RCC 7860 (cell line): ENCODE measurements at places on chromosomes 4 and X.
A peak's percentile ranks its signal among the peaks of the same experiment; 100 is the strongest.

GRCh38 chr4:12633053-12633651 is 851.0 kb downstream of the RAB28 start:
- peak; percentile 42 for DNase-seq

- no peak for DNase-seq
Measured at GRCh38 chr4:13547485-13548041, 3.3 kb upstream of the NKX3-2 start.

- no peak for DNase-seq
Measured at GRCh38 chrX:132025041-132025440, 1.9 kb downstream of the STK26 start.

DNA sequence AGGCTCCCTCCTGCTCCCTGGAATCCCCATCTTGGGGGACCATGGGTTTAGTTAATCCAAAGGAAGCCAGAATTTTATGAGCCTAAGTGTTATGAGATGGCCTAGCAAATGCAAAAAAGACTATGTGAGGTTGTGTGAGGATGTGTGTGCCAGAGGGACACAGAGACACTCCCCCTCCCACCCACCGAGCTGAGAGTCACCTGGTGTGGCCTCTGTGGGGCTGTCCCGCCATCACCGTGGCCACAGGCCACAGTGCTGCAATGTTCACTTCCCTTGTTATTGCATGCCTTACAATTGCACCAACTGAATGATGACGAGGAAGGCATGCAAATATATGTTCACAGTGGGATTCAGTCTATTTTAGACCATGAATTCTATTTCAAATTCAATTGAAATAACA is 601 bp upstream of the FGFBP2 start:
- DNase-seq = no peak

GRCh38 chrX:153507484-153508178 is 9.8 kb upstream of the ATP2B3 start:
- DNase-seq = peak; percentile 34

DNA sequence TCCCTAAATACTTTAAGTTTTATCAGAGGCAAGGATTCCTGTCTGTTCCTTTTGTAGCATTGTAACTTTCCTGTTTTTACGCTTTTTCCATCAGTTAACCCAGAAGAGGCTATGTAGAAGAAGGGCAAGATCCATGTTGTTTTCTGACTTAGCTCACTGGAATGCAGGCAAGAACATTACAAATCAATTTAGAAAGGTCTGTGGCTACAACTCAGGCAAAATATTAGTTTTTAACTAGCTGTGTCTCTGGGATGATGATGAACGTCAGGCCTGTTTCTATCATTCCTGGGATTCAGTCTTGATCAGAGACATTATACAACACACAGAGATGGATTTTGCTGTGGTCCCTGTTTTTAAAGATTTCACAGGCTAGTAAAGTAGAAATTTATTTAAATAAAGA is 813.0 kb upstream of the POU3F4 start:
- DNase-seq = no peak

GRCh38 chr4:8355864-8356565 is 84.5 kb downstream of the ACOX3 start:
- peak; percentile 16 for DNase-seq

GRCh38 chrX:118577041-118577440 is 81.4 kb downstream of the DOCK11 start:
- no peak for DNase-seq

DNA sequence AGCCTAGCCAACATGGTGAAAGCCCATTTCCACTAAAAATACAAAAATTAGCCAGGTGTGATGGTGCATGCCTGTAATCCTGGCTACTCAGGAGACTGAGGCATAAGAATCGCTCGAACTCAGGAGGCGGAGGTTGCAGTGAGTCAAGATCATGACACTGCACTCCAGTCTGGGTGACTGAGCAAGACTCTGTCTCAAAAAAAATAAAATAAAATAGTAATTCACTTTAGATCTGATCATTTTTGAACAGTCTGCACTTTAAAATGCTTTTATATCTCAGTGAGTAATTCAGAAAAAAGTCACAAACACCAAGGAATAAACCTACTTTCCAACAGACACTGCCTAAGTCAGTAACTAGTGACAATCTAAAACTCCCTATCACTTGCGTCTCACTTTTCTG is 25.6 kb upstream of the CORIN start:
- DNase-seq = no peak

GRCh38 chrX:47596256-47596655 is 14.0 kb downstream of the TIMP1 start:
- no peak for DNase-seq

DNA sequence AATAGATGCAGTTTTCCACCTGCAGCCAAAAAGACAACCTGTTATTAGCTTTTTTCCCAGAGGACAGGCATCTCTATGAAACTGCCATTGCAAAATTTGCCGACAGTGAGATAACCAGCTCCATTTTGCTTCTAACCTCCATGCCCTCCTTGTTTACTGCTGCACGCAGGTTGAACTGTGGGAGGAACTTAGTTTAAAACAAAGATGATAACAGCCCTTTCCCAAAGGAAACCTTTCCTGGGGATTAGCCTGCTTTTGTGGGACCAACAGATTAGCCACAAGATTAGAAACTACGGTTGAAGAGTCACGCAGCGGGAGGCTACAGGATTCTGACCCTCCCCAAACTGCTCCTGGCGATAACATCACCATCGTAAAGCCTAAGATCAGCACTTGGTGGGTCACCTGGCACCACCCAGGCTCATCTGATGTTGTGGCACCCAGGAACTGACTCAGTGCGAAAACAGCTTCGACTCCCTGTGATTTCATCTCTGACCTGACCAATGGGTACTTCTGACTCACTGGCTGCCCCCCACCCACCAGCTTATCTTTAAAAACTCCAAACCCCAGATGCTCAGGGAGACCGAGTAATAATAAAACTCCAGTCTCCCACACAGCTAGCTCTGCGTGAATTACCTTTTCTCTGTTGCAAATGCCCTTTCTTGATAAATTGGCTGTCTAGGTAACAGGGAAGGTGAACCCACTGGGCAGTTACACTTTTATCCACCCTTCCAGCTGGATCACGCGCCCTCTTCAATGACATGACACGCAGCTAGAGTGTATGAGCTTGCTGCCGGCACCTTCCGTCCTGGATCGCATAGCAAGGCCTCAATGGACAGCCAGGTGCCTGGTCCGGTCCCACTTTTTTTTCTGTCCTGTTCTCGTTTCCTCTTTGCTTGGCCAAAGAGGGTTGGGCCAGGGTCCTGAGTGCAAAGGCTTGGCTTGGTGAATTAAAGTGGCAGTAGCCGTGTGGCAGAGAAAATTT is 27.2 kb downstream of the NOP14 start:
- DNase-seq = peak; percentile 98

DNA sequence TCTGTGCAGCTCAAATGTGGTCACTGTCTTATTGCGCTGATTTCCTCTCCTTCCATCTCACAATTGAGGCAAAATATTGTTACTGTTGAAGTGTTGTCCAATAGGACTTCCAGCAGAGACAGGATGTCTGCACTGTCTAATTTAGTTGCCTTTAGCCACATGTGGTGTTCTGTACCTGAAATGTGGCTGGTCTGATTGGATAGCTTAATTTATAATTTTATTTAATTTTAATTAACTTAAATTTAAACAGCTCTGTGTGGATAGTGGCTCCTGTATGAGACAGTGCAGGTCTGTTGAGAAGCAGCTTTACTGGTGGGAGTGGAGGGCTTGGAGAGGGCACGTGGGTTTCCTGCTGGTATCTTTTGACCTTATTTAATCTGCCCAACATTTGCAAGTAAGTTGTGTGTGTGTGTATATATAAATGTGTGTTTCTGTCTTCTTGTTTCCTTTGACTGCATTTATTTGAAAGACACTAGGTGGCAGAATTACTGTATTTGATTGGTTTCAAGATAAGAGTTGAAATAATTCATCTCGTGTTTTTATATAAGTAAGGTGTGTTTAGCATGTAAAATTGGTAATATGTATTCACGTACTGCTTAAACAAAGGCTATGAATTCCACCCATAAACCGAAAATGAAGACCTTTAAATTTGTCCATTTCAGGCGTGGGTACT is 55.3 kb upstream of the MSANTD1 start:
- peak; percentile 14 for DNase-seq

- no peak for DNase-seq
Measured at GRCh38 chr4:185020293-185020808, 2.1 kb downstream of the HELT start.

GRCh38 chr4:7808752-7809151 is 130.9 kb downstream of the AFAP1 start:
- no peak for DNase-seq

GRCh38 chrX:17792826-17793225 is 55.5 kb downstream of the SCML1 start:
- no peak for DNase-seq

- DNase-seq = no peak
Measured at GRCh38 chr4:39446842-39447573, 11.7 kb downstream of the RPL9 start.

DNA sequence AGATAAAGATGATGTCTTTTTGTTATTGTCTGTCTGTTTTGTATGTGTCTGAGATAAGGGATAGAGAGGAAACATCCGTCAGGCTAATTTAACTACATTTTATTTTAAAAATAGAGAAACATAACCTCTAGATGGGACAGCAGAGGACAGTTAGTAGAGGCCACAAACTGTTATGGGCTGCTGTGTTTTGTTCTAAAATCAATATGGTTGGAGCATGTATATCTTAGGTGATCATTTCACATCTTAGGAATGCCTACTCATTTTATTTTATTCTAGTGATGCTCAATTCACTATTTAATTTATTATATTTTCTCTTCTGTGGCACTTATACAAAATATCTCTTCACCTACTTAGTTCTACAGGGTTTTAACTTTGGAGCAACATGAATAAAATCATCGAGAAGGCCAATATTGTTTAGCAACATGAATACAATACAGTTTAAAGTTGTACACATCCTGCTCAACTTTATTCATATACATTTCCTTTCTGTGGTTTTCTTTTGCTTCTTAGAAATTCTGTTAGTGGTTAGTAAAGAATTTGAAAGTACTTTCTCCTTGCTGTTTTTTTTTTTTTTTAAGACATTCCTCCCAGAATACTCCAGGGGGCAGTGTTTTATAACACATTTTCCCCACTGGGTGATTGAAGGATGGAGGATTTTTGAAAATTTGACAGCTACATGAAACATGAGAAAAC is 392.9 kb downstream of the UNC5C start:
- peak; percentile 20 for DNase-seq

GRCh38 chr4:181307824-181308223 is 935.4 kb upstream of the TENM3 start:
- no peak for DNase-seq

DNA sequence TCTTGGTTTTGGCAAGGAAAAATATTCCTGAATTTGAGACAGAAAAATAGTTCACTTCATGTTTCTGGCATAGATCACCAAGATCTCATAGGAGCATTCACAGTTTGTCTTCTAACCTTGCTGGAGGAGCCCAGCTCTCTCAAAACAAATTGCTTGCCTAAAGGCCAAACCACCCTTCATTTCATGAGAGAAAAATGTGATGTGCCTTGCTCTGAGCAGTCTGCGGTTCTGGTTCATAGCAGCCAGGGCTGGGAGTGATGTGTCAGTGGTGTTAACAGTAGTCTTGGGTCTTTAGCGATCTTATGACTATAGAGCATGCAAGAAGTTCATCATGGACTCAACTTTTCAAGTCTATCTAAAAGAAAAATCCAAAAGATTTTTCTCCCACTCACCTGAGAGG is 183.3 kb downstream of the DCLK2 start:
- DNase-seq = no peak

- DNase-seq = no peak
Measured at GRCh38 chr4:161919442-161920220, 244.2 kb downstream of the FSTL5 start.

DNA sequence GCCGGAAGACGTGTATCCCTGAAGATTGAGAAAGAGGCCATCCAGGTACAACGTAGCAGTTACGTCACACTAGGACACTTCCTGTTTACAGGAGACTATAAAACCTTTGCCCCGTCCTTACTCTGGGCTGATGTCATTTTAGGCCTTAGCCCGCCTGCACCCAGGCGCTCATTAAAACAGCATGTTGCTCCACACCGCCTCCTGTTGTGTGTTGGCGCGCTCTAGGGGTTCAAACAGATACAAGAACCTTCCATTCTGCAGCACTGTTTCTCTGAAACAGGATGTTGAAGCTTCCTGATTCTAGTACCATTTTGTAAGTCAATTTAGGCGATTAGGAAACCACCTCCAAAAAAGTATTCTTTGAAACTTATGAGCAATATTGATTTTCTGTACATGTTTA is 722.1 kb downstream of the PCDH7 start:
- DNase-seq = no peak

DNA sequence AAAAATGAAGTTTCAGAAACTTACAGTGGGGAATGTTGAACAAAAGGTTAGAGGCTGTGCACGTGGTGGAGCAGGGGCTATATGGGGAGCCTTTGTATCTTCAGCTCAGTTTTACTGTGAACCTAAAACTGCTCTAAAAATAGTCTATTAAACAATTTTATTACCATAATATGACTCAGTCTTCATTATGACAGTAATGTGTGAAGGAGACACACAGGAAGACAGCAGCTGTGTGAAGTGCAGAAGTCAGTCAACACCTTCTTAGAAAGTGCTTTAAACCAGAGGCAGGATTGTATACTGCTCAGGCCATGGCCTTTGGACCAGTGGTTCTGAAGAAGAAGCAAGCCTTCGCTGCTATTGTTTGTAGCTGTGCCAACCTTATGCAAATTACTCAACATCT is 89.7 kb downstream of the ARHGAP10 start:
- no peak for DNase-seq

- peak; percentile 5 for DNase-seq
Measured at GRCh38 chrX:100512471-100512870, 72.3 kb upstream of the TNMD start.

DNA sequence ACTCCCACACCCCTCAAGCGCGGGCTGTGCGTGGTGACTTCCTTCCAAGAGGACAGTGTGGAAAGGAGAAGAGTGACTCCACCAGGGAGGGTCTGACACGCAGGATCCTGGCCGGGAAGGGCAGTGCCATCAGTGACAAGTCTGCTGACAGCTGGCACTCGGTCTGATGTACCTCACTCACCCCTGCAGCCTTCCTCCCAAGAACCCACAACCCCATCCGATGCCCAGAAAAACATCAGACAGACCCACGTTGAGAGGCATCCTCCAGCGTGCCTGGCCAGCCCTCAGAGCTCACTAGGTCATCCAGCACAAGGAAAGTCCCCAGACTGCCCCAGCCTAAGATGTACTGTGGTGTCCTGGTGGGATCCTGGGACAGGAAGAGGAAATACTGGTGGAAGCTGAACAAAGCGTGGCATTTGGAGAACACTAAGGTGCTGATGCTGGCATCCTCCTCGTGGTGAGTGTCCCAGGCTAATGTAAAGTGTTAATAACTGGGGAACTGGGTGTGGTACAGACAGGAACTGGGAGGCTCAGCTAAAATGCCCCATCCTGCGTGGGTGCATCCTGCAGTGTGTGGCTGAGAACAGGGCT is 200.0 kb upstream of the PSAPL1 start:
- no peak for DNase-seq

- DNase-seq = no peak
Measured at GRCh38 chr4:156815717-156816359, 155.8 kb downstream of the PDGFC start.

- no peak for DNase-seq
Measured at GRCh38 chr4:55178226-55179005, 53.0 kb upstream of the KDR start.

DNA sequence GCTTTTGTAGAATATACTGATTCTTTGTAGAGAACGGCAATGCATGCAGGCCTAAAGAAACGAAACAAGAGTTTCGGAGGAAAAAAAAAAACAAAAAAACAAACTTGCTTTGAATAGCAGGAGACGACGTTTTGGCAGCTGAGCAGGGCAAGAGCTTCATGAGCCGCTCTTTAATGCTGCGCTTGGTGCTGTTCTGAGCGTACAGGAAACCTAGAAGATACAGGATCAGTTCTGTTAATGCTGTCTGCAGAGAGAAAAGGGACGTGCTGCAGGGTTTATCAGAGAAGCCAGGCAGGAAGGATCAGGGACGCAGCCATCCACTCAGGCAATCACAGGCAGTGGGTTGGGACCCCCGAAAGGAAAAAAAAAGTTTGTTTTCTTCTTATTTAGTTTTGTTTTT is 182.2 kb downstream of the PACRGL start:
- no peak for DNase-seq
